ENCODE measurements at places on chromosomes 12 and 14.
A peak's percentile ranks its signal among the peaks of the same experiment; 100 is the strongest.

- DNase-seq, result no peak
Observed at GRCh38 chr12:116390401-116391335, 113.2 kb upstream of the MED13L start.

- DNase-seq, result no peak
Observed at GRCh38 chr14:97311411-97311810, 514.2 kb downstream of the VRK1 start.

DNA sequence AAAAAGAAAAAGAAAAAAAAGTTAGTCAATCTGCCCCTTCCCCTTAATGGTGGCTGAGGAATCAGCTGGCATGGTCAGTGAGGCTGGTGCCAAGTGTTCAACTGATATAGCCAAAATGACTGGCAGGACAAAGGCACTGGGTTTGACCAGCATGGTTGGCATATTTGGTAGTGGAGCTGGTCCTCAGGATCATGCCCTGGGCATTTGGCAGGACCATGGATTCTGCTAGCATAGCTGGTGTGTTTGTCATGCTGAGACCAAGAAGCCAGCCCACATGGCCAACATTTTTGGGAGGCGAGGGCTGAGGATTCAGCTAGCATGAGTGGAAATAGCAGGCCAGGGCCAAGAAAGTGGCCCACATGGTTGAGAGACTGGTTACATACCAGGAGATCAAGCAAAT lies 136.5 kb downstream of the FBXL14 start:
- DNase-seq, result no peak

GRCh38 chr14:47346849-47347248 lies 328.6 kb downstream of the MDGA2 start:
- DNase-seq, result no peak

GRCh38 chr12:121003650-121004049 lies 12.6 kb downstream of the C12orf43 start:
- DNase-seq, result no peak

- peak; percentile 19 for DNase-seq
Observed at GRCh38 chr14:87994974-87995373, 2.0 kb upstream of the GALC start.

GRCh38 chr12:8087666-8088065 lies 5.6 kb downstream of the NECAP1 start:
- no peak for DNase-seq

DNA sequence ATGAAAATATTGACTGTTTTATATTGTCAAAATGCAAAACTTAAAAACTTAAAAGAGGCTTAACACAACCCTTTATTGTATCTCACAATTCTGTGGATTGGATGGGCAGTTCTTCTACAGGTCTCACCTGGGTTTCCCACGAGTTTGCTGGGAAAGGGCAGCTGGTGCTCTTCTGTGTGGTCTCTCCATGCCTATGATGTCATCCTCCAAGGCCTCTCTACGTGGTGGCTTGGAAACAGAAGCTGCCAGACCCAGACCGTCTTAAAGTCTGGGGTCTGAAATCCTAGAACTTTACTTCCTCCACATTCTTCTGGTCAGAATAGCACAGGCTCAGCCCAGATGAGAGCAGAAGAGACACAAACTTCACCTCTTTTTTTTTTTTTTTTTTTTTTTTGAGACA lies 36.5 kb upstream of the KICS2 start:
- no peak for DNase-seq

GRCh38 chr12:112606611-112607365 lies 184.8 kb upstream of the RPH3A start:
- no peak for DNase-seq

- no peak for DNase-seq
Observed at GRCh38 chr12:111010061-111010460, 89.7 kb upstream of the MYL2 start.

DNA sequence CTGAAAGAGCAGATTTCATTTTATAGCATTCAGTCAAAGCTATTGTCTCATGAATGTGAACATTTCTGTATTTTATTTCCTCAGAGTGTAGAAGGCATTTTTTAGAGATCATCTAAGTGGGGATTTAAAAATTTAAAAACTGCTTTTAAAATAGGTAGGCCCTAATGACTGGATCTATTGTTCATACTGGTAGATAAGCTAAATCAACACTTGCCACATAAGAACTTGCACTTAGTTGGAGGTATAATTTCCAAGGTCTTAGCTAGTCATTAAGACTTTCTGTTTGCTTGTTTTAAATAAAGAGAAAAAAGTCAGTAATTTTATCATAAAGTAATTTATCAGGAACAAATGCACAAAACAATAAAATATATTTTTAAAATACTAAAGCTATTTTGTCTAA lies 75.2 kb upstream of the LMO3 start:
- DNase-seq, result no peak
